ENCODE measurements at places on chromosomes 1 and 21. TPM values are rescaled to one million over a fixed set of nuclear protein-coding genes. Genes with fewer than 3 reads are reported as not detected.

LCE3E gene
- not detected for total RNA-seq

HRNR gene
- not detected for total RNA-seq

OR2AK2 gene
- not detected for total RNA-seq

NPHS2 gene
- total RNA-seq, result not detected

GJC2 gene
- total RNA-seq, result 2.2 TPM

TDRD10 gene
- not detected for total RNA-seq

FMO2 gene
- total RNA-seq, result not detected

TMEM200B gene
- 9.3 TPM for total RNA-seq

GRCh38 chr1:153571706-153572105 lies 6.1 kb upstream of the S100A2 start:
- no peak for DNase-seq

- DNase-seq, result no peak
Measured at GRCh38 chr1:241513378-241513777, 6.2 kb downstream of the FH start.

DNA sequence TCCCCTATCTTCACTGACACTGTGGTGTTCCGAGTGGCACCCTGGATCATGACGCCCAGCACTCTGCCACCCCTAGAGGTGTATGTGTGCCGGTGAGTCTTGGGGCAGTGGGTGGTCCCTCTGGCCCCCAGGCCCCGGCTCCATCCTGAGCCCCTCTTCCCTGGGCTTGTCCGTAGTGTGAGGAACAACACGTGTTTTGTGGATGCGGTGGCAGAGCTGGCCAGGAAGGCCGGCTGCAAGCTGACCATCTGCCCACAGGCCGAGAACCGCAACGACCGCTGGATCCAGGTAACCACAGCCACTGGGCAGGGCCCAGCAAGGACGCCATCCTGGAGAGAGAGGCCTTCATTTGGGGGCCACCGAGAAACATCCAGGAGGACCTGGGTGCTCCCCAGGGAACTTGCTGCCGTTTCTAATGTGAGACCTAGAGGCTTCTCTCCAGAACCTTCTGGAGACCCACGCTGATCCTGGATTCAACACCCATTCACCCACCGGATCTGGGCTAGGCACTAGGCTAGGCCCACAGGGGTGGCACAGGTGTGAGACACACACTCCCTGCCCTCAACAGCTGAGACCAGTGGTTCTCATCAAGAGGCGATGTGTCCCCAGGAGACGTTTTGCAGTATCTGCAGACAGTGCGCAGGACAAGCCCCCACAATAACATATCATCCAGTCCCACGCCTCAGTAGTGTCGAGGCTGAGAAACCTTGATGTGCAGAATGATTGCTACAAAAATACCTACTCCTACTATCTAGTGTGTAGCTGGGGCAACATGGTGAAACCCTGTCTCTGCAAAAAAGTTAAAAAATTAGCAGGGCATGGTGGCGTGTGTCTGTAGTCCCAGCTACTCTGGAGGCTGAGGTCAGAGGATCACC lies 22.2 kb downstream of the PADI3 start:
- no peak for DNase-seq

DNA sequence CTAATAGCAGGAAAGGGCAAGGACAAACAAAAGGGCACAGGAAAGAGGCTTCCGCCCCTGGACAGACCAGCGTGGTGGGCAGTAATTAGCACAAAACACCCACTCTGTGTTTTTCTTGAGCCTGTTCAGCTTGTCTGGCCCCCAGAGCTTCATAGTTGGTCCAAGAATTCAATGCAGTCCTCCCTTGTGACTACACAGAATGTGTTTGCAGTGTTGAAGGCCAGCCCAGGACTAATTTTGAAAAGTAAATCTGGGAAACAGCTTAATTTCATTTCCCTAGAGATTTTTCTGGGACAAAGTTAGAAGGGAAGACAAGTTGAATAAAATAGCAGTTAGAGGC lies 49.2 kb upstream of the LMO4 start:
- DNase-seq, result no peak

- no peak for DNase-seq
Measured at GRCh38 chr1:76186554-76187170, 112.1 kb downstream of the ST6GALNAC3 start.

DNA sequence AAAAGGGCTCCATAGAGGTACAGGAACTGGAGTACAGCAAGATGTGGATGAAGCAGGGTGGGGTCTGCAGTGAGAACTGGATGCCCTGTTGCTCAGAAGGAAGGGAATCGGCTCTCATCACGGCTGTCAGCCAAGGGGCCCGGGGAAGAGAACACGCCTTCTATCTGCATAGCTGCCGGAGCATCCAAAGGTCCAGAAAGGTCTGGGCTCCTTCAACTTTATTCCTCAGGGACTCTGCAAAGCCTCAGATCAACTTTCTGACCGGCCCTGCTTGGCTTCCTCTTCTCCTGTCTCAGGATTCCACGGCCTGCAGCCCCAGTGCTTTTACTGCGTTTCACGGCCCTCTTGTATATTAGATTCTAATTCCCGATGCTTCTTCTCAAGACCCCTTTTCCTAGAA lies 34.8 kb downstream of the KRTAP19-8 start:
- no peak for DNase-seq

Measured in PC-3 (cell line).